SHP77 treated with DMSO at 0.1 percent for 48 hours (cell line): ENCODE measurements at places on chromosomes 3 and 15.

GRCh38 chr15:26048669-26049068 is 185.5 kb upstream of the ATP10A start:
- DNase-seq = no peak

GRCh38 chr3:42852441-42852840 is 23.2 kb downstream of the CYP8B1 start:
- no peak for DNase-seq

GRCh38 chr3:108820586-108820985 is 2.0 kb upstream of the TRAT1 start:
- DNase-seq = peak; percentile 7

DNA sequence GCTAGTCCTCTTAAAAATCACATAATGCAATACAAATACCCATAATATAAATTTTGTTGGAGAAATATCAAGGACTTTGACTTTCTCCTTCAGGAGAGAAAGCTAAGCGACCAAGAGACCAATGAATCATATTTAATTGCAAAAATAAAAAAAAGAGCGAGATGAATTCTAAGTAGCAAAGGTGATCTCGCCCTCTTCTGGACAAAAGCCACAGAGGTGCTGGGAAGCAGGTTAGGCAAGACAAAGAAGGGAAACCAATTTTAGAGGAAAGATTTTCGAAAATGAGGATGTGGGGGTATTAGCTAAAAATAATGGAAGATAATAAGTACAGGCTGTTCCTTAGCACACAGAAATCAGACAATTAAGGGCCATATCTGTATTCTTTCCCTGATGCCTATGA is 111.4 kb upstream of the PLAAT1 start:
- no peak for DNase-seq

- no peak for DNase-seq
Observed at GRCh38 chr3:72372161-72372560, 476.1 kb downstream of the SHQ1 start.

DNA sequence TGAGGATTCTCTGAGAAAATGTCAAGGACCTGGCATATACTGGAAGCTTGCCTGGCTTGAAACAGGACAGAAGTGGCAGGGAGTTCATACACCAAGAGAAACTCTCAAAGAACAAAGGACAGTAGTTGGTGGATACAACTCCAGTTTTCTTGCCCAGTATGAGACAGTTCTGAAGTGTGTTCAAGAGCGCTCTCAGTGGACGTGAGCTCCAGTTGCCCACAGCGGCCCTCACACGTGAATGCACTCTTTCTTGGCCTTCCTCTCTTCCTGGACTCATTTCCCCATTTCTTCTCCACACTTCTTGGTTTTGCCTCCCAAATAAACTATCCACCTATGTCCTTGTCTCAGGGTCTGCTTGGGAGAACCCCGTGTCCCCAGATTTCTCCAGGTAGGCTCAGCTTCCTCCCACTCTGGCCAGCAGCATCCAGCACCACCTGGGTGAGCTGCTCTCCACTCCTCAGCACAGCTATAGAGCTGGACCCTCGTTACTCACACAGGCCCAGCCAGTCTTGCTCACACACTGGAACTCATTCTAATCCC is 54.5 kb downstream of the DCLK3 start:
- no peak for DNase-seq

DNA sequence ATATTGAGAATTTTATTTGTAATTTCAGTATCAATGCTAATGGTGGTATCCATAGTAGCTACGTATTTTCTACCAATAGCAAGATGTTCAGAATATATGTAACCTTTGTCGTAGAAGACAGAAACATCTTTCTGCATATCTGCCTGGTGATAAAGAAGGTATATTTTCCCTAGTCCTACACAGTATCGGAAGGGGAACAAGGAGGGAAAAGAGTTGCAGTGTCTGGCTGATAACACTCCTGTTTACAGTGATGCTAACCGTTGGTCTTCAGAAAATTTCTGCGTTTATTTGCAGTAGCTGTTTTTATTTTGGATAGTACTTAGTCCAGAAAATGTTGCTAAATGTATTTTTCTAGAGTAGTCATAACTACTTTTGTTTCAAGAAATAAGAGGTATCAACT is 25.2 kb downstream of the TSC22D2 start:
- no peak for DNase-seq

GRCh38 chr3:60812502-60812901 is 438.8 kb downstream of the FHIT start:
- DNase-seq = no peak

DNA sequence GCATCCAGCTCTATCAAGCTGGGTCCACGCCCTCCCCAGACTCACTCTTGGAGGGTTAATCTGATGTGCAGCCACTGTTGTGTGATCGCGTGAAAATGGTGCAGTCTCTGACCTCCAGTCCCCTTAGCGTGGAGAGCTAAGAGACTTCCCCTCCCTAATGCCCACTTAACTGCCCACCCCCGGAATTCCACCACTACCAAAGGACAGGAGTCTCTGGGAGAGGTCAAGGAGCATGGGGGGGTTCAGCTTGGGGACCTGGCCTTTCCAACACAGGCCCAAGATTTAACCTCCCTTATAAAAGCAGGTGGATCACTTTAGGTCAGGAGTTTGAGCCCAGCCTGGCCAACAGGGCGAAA is 48.8 kb downstream of the CCDC12 start:
- DNase-seq = no peak

- no peak for DNase-seq
Observed at GRCh38 chr3:123122525-123123315, 55.9 kb downstream of the PDIA5 start.

GRCh38 chr3:10047876-10048275 is 21.6 kb downstream of the FANCD2 start:
- DNase-seq = no peak

DNA sequence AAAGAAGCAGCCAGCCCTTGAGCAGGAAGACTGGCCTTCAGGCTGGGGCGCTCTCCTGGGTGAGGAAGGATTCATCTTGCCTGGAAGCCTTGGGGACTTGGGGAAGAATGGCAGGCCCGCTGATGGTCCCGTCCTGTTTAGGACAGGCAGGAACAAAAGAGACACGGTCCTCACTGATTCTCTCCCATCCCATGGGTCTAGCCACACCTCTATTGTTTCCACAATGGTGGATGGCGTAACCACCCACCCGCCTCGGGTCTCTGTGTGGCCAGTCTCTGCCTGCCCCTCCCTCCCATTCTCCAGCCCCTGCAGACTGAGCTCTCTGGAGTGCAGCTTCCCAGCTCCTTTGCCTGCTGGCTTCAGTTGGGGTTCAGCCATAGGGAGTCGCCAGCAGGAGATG is 284.3 kb downstream of the UACA start:
- DNase-seq = no peak

DNA sequence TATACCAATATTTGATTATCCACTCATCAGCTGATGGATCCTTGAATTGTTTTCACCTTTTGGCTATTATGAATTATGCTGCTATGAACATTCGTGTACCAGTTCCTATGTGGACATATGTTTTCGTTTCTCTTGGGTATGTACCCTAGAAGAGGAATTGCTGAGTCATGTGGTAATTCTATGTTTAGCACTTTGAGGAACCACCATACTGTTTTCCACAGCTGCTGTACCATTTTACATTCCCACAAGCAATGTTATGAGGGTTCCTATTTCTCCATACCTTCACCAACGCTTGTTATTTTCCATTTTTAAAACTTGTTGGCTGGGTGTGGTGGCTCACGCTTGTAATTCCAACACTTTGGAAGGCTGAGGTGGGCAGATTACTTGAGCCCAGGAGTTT is 62.9 kb downstream of the RPLP1 start:
- no peak for DNase-seq

DNA sequence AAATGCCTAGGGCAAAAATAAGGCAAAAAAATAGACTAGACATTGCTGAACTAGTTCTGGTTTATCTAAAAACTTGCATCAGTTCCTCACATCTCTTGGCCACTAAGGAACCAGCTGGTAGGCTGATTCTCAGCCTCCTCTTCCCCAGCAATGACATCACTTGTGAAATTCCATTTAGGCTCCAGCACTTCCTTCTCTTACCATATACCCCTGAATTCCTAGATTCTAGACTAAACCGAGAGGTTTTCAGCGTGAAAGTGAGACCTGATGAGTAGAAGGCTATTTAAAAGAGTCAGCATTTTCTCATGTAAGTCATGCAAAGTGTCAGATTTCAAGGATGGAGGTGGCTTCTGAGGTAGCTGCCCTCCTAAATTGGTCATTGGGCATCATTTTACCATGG is 247.1 kb upstream of the CDIN1 start:
- no peak for DNase-seq

GRCh38 chr3:132622148-132622547 is 25.1 kb downstream of the ACKR4 start:
- DNase-seq = no peak
